ENCODE measurements at places on chromosomes 16 and 17. TPM values are rescaled to one million over a fixed set of nuclear protein-coding genes. Genes with fewer than 3 reads are reported as not detected.

ZACN gene
- total RNA-seq: not detected

GRCh38 chr16:71915350-71915749, 20.0 kb downstream of the IST1 start:
- no peak overlapping the region for H3K4me3 ChIP-seq
- H3K4me1 ChIP-seq: peaks cover 37% of the 10 kb centered on the region
- DNase-seq: no peak
- H3K36me3 ChIP-seq: peaks cover 39% of the 10 kb centered on the region
- peak overlapping the region; percentile 41 for H3K27ac ChIP-seq

- H3K27me3 ChIP-seq: no peaks in the 10 kb centered on the region
- peak; percentile 97 for DNase-seq
- H3K4me1 ChIP-seq: peaks cover 28% of the 10 kb centered on the region
- H3K27ac ChIP-seq: no peak overlapping the region
Measured at GRCh38 chr17:81241648-81242420, 2.7 kb downstream of the NDUFAF8 start.

HIC1 gene
- 18.5 TPM for total RNA-seq

DNA sequence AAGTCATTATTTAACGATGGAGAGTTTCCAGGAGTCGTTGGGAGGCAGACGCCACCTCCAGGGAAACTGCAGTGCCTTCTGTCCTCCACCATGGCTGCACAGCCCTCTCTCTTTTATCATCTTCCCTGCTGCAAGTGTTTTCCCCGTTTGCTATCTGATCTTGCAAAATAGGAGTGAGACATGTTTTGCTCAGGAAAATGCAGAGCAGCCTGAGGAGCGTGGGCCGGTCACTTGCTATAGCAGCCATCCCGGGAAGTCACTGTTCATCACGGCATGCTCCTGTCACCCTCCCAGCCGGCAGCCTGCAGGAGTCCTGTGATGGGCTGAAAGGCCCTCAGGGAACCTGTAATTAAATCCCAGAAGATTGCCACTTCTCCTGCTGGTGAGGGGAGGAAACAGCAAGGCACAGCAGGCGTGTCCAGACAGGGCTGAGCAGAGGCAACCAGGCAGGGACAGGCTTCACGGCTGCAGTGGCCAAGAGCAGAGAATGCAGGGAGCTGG, 143.1 kb downstream of the GSG1L start:
- no peak for DNase-seq
- peaks cover 7% of the 10 kb centered on the region for H3K27me3 ChIP-seq
- no peak overlapping the region for H3K27ac ChIP-seq
- no peaks in the 10 kb centered on the region for H3K4me1 ChIP-seq
- H3K36me3 ChIP-seq: no peaks in the 10 kb centered on the region

ODAD4 gene
- total RNA-seq: 1.5 TPM

PPP1R1B gene
- total RNA-seq: not detected

GFOD2 gene
- 15.9 TPM for total RNA-seq

DNA sequence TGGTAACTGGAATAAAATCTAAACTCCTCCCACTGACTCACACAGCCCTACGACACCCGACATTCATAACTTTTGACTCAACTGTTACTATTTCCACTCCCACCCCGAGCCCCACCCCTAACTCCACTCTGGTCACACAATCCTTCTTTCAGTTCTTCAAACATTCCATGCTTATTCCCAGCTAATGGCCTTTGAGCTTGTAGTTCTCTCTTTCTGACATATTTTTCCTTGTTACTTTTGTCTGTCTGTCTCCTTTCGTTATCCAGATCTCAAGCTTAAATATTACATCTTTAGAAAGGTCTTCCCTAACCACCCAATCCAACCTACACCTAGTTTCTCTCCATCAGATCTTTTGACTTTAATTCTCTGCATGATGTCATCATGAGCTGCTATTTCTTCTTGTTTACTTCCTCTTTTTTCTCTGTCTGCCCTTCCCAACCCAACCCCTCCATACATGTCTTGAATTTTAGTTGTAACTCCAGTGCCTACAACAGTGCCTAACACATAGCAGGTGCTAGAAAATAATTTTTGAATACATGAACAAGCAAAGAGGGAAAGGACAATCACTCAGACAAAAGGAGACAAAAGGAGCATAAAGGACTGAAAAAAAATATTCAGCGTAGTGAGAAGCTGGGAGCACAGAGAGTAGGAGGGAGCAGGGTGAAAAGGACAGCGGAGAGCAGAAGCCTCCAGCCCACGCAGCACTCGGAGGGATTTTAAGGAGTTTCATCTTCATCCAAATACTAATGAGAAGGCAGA, 65.2 kb upstream of the SMIM36 start:
- H3K4me3 ChIP-seq: peak overlapping the region; percentile 63
- no peaks in the 10 kb centered on the region for H3K27me3 ChIP-seq

DNA sequence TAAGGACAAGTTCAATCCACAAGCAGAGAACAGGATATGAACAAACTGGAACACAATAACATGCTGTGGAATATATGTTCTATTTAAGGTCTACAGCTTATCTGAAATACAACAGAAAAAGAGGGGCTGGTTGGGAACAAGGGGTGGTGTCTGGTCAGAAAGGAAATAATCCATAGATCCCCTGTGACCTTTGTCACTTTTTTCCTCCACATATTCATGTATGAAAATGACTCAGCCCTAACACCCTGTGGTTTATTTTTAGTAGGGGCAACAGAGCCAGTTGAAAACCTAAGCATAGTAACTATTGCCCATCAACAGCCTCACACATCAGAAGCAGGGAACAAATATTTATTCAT, 12.3 kb upstream of the SPAG9 start:
- H3K4me3 ChIP-seq: no peak overlapping the region
- H3K27me3 ChIP-seq: no peaks in the 10 kb centered on the region
- no peaks in the 10 kb centered on the region for H3K36me3 ChIP-seq
- peak; percentile 84 for DNase-seq

- DNase-seq: peak; percentile 91
- no peaks in the 10 kb centered on the region for H3K36me3 ChIP-seq
- H3K4me1 ChIP-seq: no peaks in the 10 kb centered on the region
- H3K27me3 ChIP-seq: peaks cover 8% of the 10 kb centered on the region
- H3K4me3 ChIP-seq: no peak overlapping the region
Measured at GRCh38 chr17:42937712-42938596, 26.3 kb downstream of the AARSD1 start.

- no peak overlapping the region for H3K4me3 ChIP-seq
- no peaks in the 10 kb centered on the region for H3K27me3 ChIP-seq
- H3K4me1 ChIP-seq: peaks cover 6% of the 10 kb centered on the region
- no peak overlapping the region for H3K27ac ChIP-seq
- peak; percentile 61 for DNase-seq
- H3K36me3 ChIP-seq: no peaks in the 10 kb centered on the region
Measured at GRCh38 chr16:89858973-89859614, 14.3 kb upstream of the TCF25 start.

GRCh38 chr17:33874617-33875060, 380.4 kb upstream of the CCL2 start:
- no peak overlapping the region for H3K4me3 ChIP-seq
- H3K36me3 ChIP-seq: no peaks in the 10 kb centered on the region
- no peak for DNase-seq
- no peaks in the 10 kb centered on the region for H3K27me3 ChIP-seq
- H3K4me1 ChIP-seq: no peaks in the 10 kb centered on the region
- H3K27ac ChIP-seq: no peak overlapping the region

DNA sequence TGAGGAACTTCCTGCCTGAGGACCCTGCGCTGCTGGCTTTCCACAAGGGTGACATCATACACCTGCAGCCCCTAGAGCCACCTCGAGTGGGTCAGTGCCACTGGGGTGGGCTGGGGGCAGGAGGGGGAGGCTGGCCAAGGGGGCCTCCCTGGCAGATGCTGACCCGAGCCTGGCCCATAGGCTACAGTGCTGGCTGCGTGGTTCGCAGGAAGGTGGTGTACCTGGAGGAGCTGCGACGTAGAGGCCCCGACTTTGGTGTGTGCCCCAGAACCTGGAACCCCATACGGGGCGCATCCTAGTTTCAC, 26.7 kb upstream of the ALKBH5 start:
- no peaks in the 10 kb centered on the region for H3K27me3 ChIP-seq
- no peak overlapping the region for H3K27ac ChIP-seq
- H3K4me1 ChIP-seq: peaks cover 21% of the 10 kb centered on the region
- no peaks in the 10 kb centered on the region for H3K36me3 ChIP-seq

Data from osteoblast (primary cell).